ENCODE measurements at places on chromosomes 16 and 17.

DNA sequence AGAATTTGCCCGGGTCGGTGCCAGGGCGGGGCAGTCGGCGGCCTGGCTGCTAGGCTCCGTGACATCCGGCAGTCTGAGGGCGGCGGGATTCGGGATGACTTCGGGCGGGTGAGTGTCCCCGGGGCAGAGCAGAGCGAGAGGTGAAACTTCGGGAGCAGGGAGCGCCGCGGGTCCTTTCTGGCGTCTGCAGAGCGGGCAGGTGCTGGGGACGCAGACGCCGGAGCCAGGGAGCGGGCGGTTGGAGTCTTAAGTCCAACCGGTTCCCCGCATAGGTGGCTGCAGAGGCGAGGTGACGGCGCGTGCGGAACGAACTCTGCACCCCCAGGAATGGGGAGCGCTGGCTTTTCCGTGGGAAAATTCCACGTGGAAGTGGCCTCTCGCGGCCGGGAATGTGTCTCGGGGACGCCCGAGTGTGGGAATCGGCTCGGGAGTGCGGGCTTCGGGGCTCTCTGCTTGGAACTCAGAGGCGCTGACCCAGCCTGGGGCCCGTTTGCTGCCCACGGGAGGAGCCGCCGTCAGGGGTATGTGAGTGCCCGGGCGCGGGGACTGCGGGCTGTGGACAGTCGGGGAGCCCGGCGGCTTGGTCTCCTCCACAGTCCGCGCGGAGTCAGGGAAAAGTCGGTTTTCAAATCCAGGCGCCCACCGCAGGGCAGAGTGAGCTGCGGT is at the start of gene B4GALNT2:
B4GALNT2 (plus strand) TSS at position 71 of the 666 bp plus-strand sequence; CDS start at position 95, 24 bp downstream.
- no peak for DNase-seq

DNA sequence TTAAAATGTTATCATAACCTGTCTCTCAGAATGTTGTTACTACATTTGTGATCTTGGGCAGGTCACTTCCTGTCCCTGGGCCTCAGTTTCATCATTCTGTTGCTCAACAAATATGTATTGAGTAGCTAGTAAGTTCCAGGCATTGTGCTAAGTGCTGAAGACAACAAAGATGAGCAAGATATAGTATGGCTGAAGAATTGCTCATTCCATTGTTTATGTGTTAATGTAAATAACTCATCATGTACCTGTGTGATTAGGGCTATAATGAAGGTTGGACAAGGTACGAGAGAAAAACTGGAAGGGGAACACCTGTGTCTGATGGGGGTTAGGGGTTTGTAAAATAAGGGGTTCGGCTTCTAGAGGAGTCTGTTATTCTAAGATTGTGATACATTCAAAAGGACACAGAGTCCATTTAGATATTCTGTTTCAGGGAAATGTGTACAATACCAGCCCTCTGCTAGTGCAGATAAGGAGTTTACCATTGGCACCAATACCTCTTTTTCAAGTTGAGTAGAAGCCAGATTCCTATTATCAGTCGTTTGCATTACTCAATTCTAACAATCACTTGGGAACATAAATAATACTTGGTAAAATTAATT is 20.0 kb downstream of the TUBG1 start:
- no peak for DNase-seq

GRCh38 chr17:50063561-50064252 is 7.8 kb downstream of the ITGA3 start:
- DNase-seq, result no peak

GRCh38 chr16:75621170-75621477 is 2.0 kb downstream of the ADAT1 start:
- no peak for DNase-seq

GRCh38 chr16:75225678-75226515 is 7.1 kb downstream of the CTRB1 start:
- no peak for DNase-seq

DNA sequence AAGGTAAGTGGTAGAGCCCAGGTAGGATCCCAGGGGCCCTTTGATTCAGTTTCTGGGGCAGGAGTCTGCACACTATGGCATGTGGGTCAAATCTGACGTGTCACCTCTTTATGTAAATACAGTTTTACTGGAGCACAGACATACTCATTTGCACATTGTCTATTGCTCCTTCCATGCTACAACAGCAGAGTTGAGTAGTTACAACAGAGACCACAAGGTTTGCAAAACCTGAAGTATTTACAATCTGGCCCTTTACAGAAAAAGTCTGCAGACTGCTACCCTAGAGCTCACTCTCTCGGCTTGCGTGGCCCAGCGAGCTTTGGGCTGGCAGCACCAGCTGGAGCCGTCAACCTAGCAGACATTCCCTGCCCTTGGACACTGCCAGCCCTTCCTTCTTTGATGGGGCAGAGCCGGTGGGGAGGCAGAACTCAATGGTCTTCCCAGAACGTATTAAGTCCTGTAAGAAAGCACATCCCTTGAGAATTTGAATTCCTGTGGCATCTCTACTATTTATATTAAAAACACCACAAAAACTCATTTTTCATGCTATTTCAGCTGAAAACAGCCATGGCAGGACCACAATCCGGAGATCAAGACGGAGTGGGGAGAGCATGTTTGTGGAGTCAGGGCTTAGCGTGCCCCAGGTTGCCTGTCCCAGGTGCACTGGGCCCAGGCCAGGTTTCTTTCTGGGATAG is 133.1 kb upstream of the NUDT7 start:
- DNase-seq, result no peak

DNA sequence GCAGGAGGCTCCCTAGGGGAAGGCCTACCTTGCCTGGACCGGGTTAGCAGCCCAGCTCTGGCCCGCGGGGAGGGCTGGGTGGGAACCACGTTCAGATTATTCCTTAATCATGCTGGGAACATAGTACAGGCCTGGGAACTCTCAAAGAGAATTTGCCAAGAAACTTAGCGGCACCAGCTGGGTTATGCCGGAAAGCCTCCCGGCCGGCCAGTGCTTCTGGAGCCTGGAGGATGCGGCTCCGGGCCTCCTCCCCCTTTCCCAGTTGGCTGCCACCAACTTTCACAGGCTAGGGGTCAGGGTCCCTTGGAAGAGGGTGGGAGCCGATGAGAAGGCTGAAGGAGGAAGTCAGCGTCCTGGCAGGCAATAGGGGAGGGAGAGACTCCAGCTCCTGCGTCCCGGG is 10.8 kb downstream of the NGFR start:
- no peak for DNase-seq

- DNase-seq, result no peak
Observed at GRCh38 chr16:65728652-65729051, 606.8 kb upstream of the CDH11 start.

GRCh38 chr17:82287868-82288801 is 14.6 kb upstream of the CSNK1D start:
- DNase-seq, result no peak

Measured in activated CD8-positive, alpha-beta memory T cell treated with anti-CD3 and anti-CD28 coated beads for 4 hours (primary cell).